HTR-8/SVneo (cell line): ENCODE measurements at places on chromosomes 16 and 17.

GRCh38 chr16:67242138-67242730 is 5.0 kb downstream of the FHOD1 start:
- no peak for DNase-seq

DNA sequence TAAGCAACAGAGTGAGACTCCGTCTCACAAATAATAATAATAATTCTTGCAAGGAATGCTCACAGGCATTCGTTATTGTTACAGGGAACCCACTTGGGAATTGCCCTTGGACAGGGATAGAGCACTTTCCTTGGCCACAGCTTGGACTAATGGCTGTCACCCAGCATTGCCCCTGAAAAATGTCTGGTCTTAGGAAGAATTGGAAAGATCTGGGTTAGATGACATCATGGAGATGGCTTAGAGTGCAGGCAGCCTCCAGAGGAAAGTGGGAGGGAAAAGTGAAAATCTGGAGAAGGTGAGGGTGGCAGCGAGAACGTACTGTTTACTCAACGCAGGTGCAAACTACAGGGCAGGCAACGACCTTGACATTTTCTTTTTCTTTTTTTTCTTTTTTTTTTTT is 59.3 kb upstream of the MRTFB start:
- no peak for DNase-seq

- no peak for DNase-seq
Observed at GRCh38 chr17:78715000-78715771, 66.9 kb downstream of the CYTH1 start.

DNA sequence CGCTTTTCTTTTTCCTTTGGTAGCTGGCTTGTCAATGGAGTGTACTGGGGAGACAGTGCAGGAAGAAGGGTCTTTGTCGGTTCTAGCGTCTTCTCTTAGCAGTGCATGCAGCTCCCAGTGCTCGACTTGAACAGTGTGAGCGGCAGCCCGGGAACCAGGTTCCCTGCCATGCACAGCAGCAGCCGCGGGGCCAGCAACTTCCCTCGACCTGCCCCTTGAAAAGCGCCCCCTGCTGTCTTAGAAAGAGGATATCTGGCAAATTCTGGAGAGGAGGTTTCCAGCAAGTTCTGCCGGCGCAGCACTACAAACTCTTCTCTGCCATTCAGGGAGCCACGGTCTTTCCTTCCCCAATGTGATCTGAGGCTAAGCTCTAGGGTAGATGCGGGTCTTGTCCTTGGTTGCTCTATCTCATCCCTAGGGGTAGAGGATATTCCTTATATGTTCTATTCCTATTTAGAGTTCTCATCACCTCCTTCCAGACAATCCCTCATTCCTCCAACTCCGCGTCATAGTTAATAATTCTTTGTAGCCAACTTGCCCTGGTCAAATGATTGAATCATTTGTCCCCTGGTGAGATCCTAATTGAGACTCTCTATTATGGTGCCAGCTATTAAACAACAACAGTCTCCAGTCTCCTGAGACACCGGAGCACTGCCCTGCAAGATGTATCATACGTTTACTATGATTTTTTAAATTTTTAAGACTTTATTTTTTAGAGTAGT is 451.3 kb downstream of the PMP22 start:
- DNase-seq = no peak

GRCh38 chr17:37737081-37737480 is 7.8 kb downstream of the HNF1B start:
- no peak for DNase-seq

- no peak for DNase-seq
Observed at GRCh38 chr16:50476486-50477255, 71.5 kb upstream of the NKD1 start.

GRCh38 chr17:61128661-61129115 is 271.0 kb upstream of the TBX2 start:
- DNase-seq = no peak

GRCh38 chr17:62693616-62694409 is 66.3 kb downstream of the MRC2 start:
- no peak for DNase-seq

GRCh38 chr16:17369421-17370222 is 101.1 kb downstream of the XYLT1 start:
- no peak for DNase-seq

GRCh38 chr16:57260294-57260929 is 15.4 kb downstream of the ARL2BP start:
- DNase-seq = peak; percentile 63

GRCh38 chr16:24834459-24835335 is 11.1 kb upstream of the SLC5A11 start:
- peak; percentile 61 for DNase-seq

GRCh38 chr16:67549240-67549639 is 13.1 kb upstream of the CTCF start:
- DNase-seq = no peak

DNA sequence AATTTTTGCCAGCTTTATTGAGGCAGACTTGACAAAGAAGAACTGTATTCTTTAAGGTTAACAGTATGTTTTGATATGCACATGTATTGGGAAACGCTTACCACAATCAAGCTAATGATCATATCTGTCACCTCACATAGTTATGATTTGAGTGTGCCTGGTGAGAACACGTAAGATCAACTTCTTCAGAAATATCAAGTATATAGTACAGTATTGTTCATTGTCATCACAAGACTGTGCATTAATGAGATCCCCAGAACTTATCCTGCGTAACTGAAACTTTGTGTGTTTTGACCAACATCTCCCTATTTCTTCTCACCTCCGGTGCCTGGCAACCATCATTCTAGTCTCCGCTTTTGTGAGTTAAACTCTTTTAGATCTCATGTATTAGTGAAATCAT is 756.4 kb upstream of the EEF2KMT start:
- no peak for DNase-seq

DNA sequence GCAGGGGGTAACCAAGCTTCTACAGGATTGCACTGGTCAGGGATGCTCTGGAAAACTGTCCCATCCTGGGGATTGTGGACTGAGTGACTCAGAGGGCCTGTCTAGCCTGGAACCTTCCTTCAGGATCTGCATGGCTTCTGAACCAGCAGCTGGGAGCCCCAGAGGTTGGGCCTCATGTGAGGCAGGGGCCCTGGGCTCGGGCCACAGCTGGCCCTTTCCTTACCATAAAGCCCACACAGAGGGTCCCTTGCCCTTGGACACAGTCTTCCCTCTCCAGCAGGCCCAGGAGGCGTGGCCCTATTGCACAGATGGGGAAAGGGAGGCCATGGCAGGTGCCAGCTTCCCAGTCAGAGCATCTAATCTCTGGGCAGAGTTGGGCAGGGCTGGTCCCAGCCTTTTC is 30.5 kb downstream of the ADCY7 start:
- no peak for DNase-seq

- DNase-seq = peak; percentile 46
Observed at GRCh38 chr17:29760279-29761039, 137.7 kb upstream of the CORO6 start.

GRCh38 chr16:28534542-28535373 is 4.0 kb downstream of the NUPR1 start:
- DNase-seq = no peak

GRCh38 chr17:31573861-31574260 is 182.4 kb downstream of the RAB11FIP4 start:
- DNase-seq = no peak

DNA sequence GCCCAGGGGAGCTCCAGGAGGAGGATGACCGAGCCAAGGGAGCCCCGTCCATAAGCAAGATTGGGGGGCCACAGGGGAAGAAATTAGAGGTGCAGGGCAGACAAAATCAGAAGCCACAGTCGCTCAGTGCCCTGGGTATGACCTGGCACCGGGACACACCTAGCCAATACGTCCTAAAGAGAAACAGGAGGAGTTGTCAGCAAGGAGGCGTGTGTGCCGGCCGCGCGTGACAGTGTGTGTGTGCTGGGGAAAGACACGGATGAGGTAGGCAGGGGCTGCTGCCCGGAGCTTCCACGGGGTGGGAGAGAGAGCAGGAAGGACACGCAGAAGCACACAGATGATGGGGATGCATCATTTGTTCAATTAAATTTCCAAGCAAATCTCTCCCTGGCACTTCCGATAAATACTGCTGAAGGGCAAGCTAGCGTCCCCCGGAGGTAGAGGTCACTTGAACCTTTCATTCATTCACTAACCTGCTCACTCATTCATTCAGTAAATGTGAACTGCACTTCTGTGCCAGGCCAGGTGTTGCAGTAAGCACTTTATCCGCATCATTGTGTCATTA is 38.0 kb downstream of the C16orf95 start:
- no peak for DNase-seq
